M059J (cell line): ENCODE measurements at places on chromosomes 1 and 21.
A peak's percentile ranks its signal among the peaks of the same experiment; 100 is the strongest.

DNA sequence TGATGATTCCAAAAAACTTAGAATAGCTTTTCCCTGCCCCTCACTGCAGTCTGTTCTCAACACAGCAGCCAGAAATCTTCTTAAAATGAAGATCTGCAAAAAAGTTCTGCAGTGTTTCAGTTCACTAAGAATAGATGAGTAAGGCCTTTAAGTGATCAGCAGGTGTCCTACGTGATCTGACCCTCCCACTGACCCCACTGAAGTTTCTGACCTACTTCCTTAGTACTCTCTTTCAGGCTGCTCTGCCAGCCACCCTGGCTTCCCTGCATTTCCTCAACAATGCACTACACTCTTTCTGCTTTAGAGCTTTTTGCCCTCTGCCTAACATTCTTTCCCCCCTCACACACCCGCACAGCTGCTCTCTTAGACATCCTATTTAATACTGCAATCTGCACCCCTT lies 182.5 kb downstream of the AKT3 start:
- no peak for DNase-seq

DNA sequence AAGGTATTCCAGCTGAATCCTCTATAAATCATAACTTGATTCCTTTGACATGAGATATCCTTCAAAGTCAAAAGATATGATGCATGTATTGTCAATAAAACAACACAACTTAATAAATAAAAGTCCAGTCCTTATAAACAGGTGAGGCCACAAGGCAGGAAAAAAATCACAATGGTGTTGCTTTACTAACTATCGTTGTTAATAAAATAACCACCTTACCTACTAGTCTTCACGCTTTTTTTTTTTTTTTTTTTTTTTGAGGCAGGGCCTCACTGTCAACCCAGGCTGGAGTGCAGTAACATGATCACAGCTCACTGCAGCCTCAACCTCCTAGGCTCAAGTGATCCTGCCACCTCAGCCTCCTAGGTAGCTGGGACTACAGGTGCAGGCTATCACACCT lies at the start of gene TMEM81:
Gene TMEM81, minus strand, starts transcription at position 101 of the 400 bp plus-strand sequence. CDS start 140 bp downstream, outside the sequence.
- no peak for DNase-seq

DNA sequence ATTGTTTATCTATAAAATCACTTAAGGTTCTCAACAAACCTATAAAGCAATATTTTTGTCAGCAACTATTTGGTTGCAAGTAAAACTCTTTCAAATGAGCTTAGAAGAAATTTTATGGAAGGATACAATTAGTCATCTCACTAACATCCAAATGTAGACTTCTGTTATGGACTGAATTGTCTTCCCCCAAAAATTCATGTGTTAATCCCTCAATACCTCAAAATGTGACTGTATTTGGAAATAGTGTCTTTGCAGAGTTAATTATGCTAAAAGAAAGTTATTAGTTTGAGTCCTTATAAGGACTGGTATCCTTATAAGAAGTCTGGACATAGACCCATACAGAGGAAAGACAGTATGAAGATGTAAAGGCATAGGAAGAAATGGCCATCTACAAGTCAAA lies 357.8 kb upstream of the PRMT6 start:
- DNase-seq = no peak

GRCh38 chr1:235442788-235443429 lies 61.3 kb downstream of the B3GALNT2 start:
- DNase-seq = peak; percentile 82

- DNase-seq = peak; percentile 28
Observed at GRCh38 chr1:152029144-152029928, 7.5 kb downstream of the S100A11 start.

DNA sequence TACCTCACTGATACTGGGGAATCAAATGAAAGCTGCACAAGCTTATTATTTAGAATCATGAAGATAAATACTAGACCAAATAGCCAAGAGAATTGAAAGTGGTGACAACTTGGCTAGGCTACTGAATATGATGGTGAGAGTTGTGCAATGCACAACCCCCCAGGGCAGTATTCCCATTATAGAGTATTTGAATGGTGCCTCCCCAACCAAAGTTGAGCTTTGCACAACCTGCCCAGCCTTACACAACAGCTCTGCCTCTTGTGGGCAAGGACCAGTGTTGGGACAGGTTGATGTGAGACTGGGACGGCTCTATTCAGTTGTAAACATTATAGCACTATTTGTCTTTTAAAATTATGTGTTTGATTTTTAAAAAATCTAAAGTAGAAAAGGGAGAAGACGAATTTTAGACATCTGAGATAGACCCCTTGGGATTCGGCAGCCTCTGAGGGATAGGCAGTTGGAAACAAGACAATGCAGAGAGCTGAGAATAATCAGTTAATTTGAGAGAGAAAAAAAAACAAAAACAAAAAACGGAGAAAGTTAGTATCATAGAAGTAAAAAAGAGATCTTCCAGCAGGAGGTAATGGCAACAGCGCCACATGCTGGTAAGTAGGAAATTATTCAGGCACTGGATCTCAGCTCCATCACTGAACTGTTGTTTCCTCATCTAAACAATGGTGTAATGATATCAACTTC lies 91.0 kb upstream of the KCNA3 start:
- peak; percentile 42 for DNase-seq
